ENCODE measurements at places on chromosomes 7 and 10. TPM values are rescaled to one million over a fixed set of nuclear protein-coding genes. Genes with fewer than 3 reads are reported as not detected.

DNA sequence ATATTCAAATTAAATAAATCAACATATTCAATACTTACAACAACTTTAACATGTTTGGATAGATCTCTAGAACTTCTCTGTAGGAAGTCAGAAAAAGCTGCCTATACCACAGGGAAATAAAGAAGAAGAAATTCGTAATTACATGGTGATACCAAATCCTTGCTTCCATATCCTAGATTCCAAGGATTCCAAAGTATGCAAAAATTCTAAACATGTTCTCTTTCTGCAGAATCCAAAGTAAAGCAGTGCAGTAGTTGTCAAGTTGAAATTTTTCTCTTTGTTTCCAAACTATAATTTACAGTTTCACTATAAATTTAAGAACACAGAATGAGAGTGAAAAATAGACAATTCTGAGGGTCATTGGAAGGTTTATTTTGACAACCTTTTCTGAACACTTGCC, 233.7 kb upstream of the PTN start:
- no peak overlapping the region for H3K4me3 ChIP-seq
- no peaks in the 10 kb centered on the region for H3K4me1 ChIP-seq
- H3K27ac ChIP-seq, result no peak overlapping the region
- no peaks in the 10 kb centered on the region for H3K27me3 ChIP-seq

DNA sequence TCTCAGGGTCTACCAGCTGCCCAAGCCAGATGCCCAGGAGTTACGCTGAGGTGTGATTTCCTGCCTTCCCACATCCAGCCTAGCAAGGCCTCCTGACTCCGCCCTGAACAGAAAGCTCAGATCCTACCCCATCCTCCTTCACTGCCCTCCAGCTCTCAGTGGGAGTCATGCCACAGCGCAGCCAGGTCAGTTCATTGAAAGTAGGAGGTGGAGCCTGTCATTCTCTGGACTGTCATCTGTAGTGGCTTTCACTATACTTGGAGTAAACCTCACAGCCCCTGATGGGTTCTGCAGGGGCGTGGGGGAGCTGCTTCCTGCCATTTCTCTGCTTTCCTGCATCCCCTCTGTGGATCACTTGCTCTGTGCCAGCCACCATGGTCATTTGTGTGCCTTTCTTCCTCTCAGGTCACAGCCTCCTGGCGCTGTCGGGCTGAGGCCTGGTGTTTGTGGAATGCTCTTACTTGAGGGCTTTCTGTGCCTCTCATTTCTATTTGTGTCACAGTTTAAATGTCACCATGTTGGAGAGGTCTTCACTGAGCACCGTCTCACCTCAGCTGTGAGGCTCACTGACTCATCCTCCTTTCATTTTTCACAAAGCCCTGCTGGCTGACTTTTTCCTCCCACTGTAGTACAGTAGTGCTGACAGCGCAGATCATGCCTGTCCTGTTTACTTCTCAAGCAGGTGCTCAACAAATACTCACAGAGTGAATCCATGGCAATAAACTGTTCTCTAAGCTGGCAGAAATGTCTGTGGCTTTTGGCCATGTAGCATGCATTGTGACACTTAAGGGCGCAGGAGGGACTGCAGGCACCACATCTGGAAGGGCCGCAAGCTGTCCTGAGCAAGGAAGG, 61.0 kb upstream of the TMEM248 start:
- H3K4me3 ChIP-seq, result no peak overlapping the region
- no peaks in the 10 kb centered on the region for H3K36me3 ChIP-seq
- no peaks in the 10 kb centered on the region for H3K27me3 ChIP-seq
- DNase-seq, result no peak
- no peaks in the 10 kb centered on the region for H3K4me1 ChIP-seq
- H3K27ac ChIP-seq, result no peak overlapping the region

TMEM139 gene
- 56.5 TPM for total RNA-seq

GRCh38 chr10:61452151-61452651, 980 bp downstream of the TMEM26 start:
- H3K27me3 ChIP-seq, result peaks cover 24% of the 10 kb centered on the region
- H3K27ac ChIP-seq, result peak overlapping the region; percentile 70
- H3K4me3 ChIP-seq, result peak overlapping the region; percentile 57
- peaks cover 9% of the 10 kb centered on the region for H3K4me1 ChIP-seq

GRCh38 chr10:73537709-73538108, 41.9 kb upstream of the PPP3CB start:
- no peaks in the 10 kb centered on the region for H3K36me3 ChIP-seq
- no peaks in the 10 kb centered on the region for H3K4me1 ChIP-seq
- H3K27me3 ChIP-seq, result no peaks in the 10 kb centered on the region
- no peak for DNase-seq
- H3K4me3 ChIP-seq, result no peak overlapping the region

TEX36 gene
- not detected for total RNA-seq

ANXA11 gene
- total RNA-seq, result 227 TPM

DNA sequence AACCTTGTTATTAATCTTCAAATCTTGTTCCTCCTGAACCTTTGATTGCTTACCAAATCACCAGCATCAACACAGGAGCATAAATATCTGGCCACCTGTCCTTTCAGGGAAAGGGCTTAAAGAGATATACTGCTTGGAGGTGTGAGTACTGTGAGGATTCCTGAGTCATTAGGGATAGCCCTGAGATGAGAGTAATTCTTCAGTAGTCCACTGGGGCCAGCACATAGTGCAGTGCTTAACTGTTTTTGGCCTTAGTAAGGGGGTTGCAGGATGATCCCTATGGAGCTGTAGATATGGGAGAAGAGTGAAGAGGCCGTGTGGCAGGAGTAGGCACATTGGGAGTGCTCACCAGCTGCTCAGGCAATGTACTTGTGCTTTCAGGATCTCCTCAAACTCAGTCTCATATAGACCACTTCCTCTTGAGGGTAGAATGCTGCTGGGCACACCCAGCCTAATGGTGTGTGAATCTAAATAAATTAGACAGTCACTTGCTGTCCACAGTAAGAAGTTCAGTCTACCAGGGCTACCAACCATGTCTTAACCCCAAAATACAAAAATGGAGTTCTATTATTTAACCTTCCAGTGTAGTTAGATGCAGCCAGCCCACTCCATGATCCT, 26.5 kb upstream of the GPR141 start:
- no peaks in the 10 kb centered on the region for H3K36me3 ChIP-seq
- no peaks in the 10 kb centered on the region for H3K4me1 ChIP-seq
- H3K27ac ChIP-seq, result no peak overlapping the region
- no peak overlapping the region for H3K4me3 ChIP-seq

- no peak overlapping the region for H3K4me3 ChIP-seq
- no peaks in the 10 kb centered on the region for H3K36me3 ChIP-seq
- no peak for DNase-seq
- H3K27ac ChIP-seq, result no peak overlapping the region
- peaks cover 30% of the 10 kb centered on the region for H3K4me1 ChIP-seq
Observed at GRCh38 chr10:102670871-102671434, 26.7 kb downstream of the TRIM8 start.

Data from transverse colon (tissue), 4 donors.